Cardiac fibroblast (primary cell): ENCODE measurements at places on chromosomes 3 and 15.

GRCh38 chr3:25618028-25618427 is 46.7 kb downstream of the TOP2B start:
- DNase-seq = no peak

GRCh38 chr3:180959691-180960090 is 29.8 kb downstream of the DNAJC19 start:
- no peak for DNase-seq

DNA sequence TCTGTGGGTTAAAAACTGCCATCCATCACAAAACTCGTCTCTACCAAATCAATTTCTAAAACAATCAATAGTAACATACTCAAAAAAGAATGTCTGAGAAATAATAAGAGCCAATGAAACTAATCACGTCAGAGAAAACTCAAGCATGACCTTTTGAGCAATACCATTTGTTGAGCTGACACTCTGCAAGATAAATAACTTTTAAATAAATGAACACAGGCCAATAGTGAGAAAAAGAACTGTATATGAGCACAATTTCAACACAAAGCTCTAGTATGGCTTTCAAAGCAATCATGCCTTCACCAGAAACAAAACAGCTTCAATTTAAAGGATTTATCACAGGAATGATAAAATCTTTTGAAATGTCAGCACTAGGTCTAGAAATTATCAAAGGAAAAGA is 249.2 kb upstream of the SETMAR start:
- no peak for DNase-seq

DNA sequence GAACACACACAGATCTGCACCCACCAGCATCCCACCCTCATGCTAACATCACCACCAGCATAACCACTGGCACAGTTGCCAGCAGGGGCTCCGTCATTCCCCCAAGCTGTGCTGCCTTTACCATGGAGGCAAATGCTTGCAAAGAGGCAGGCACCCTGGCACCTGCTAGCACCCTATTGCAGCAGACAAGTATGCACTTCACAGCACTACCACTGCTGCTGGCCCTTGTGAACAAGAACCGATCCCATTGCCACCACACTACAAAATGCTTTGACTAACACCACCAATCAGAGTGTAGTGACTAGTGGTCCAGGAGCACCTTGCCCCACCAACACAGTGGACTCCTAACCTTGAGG is 862.2 kb upstream of the DPPA4 start:
- no peak for DNase-seq

- DNase-seq = no peak
Measured at GRCh38 chr15:29522373-29523276, 253.0 kb upstream of the NSMCE3 start.
